ENCODE measurements at places on chromosomes 6 and 20. TPM values are rescaled to one million over a fixed set of nuclear protein-coding genes. Genes with fewer than 3 reads are reported as not detected.

DNA sequence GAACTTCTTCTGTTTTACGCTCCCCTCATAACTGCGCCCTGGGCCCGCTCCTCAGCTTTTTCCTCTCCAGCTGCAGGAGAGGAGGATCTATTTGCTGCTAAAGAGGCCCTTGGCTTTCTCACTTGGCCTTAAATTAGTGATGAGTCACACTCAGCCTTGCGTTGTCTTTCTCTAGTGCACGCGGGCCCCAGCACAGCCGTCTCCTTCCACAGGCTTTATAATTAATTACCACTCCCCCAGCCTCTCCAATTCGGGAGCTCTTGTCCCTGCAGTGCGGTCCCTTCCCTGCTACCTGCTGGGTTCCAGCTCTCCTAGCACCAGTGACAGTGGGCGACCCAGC is 25.2 kb downstream of the PACSIN1 start:
- peak; percentile 34 for DNase-seq

- DNase-seq: peak; percentile 82
These were observed 14.6 kb downstream of the GCLC start for GRCh38 chr6:53530346-53530745.

GRCh38 chr6:43149265-43149664 is 21.8 kb upstream of the SRF start:
- no peak for DNase-seq

Gene BHLHE23
- not detected for total RNA-seq

Gene PGC
- not detected for total RNA-seq
